ENCODE measurements at places on chromosomes 5 and 9.
A peak's percentile ranks its signal among the peaks of the same experiment; 100 is the strongest.

DNA sequence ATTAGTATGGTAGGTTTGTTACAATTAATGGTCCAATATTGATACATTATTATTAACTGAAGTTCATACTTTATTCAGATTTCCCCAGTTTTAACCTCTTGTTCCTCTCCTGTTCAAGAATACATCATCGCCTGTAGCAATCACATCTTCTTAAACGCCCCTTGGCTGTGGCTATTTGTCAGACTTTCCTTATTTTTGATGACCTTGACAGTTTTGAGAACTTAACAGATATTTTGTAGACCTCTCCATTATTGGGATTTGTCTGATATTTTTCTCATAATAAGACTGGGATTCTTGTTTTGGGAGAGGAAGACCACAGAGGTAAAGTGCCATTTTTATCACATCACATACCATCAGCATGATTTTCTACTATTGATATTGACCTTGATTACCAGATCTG lies 112.3 kb upstream of the MARCHF11 start:
- no peak for DNase-seq

GRCh38 chr9:642014-642413 lies 199.5 kb upstream of the DMRT1 start:
- DNase-seq = no peak

DNA sequence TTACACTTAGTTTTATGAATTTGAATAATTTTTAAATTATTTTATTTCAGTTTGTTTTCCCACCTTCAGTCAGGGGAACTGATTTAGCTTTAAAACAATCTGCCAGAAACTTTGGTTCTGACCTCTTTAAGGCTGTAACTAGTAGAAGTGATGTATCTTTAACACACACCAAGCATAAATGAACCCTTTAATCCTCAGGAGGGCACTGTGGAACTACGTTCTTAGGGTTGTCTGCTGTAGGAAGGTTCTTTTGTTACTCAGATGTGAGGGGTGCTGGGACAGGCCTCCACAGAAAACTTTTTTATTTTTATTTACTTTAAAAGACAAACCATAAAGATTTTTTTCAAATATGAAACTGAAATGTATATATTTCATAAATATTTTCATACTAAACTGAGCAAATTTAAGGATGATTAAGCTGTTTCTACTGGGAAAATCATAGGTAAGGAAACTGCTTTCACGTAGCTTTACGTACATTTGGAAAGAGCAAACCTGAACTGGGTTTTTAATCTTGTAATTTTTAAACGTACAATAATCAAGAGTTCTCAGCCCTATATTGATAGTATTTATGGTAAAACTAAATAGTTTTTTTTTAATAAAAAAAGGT lies 5.3 kb downstream of the KLF4 start:
- DNase-seq = no peak

DNA sequence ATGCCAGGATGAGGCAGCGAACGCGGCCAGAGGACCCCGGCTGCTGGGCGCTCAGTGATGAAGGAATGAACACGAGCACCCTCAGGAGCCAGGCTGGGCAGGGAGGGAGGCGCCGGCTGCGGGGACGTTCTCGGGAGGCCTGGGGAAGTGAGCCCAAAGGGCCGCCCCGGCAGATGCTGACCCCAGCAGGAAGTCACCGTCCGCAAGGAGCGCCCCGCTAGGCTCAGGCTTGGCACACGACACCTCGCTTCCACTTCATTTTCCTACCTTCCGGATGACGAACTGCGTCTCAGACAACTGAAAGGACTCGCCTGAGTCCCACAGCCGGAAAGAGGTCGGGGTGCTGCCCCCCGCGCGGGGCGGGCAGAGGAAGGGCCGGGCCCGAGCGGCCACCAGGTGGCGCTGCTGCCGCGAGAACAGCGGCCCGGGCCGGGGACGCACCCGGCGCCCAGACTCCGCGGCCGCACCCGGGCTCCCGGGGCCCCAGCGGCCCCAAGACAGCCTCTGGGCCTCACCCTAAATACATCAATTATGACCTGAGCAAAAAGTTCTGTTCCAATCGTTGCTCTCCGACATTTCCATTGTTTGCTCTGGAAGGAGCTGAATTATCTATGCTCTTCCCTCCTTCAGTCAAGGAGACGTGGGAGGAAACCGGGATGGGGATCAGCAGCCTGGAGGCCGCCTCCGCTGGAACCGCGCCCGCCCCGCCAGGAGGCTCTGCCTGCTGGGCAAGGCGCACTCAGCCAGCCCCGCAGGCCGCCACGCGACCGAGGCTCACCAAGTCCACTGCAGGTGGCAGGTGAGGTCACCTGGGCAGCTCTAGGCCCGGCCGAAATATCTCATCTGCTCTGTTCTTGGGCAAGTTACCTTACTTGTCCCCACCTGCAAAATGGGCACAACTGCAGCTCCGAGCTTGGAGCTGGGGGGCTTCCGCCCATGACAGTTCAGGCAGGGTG lies 107.0 kb downstream of the ZNF354C start:
- DNase-seq = peak; percentile 92

DNA sequence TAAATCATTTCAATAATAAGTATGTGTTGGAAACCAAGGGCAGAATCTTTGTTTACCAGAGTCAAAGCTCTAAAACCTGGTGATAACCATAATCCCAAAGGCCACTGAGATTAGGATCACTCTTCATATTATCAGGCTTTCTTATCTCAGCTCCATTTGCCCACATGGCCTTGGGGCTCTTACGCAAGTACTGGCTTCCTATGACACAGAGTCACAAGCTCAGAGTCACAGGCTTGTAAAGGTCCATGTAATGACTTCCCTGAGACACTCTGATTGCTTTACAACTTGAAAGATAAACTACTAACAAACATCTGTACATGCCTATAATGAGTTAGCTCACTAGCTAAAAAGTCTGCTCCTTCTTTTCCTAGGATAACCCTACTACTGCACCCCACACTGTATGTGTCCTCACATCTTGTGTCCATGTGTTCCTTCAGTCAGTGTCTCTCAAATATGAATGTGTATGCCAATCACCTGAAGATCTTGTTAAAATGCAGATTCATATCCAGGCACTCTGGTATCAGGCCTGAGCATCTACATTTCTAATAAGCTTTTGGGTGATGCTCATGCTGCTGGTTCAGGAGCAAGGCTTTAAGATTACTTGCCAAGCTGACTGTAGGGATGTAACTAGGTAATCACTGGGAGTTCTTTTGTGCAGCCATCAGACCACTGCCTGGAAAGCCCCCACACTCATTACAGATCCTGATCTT lies 28.4 kb downstream of the SEMA6A start:
- no peak for DNase-seq

GRCh38 chr9:105457560-105458294 lies 9.9 kb downstream of the FSD1L start:
- no peak for DNase-seq

DNA sequence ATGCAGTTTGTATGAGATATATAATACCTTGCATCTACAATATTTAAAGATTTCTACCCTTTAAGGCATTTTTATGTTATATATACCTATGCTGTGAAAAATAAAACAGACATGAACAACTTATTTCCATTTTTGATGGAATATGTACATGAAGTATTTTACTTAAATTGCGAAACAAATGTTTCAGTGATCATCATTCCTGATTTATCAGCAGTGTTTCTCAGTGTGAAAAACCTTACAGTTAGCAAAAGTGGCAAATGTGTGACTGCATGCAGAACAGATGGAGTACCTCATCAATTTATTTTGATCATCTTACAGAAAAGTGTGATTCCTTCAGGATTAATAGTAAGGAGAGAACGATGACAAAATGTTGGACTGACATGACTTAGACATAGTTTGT lies 43.1 kb downstream of the PRR16 start:
- no peak for DNase-seq

GRCh38 chr9:135297456-135298075 lies 182.0 kb upstream of the PPP1R26 start:
- no peak for DNase-seq

- no peak for DNase-seq
Observed at GRCh38 chr5:132800545-132800944, 12.6 kb upstream of the SOWAHA start.

DNA sequence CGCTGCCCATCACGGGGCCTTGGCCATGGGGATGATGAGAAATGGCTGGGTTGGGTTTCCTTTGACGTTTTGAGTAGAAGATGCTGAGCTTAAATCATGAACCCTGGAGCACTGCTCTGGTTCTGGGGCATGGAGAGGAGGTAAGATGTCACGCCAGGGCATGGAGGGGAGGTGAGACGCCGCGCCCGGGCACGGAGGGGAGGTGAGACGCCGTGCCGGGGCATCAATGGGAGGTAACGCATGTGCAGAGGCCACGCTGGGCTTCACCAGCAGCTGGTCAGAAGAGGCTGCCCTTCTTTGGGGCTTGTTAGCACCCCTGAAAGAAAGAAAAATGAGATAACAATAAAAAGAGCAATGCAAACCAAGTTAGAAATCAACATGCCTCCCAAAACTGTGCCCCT lies 322.5 kb upstream of the IRX4 start:
- DNase-seq = no peak

DNA sequence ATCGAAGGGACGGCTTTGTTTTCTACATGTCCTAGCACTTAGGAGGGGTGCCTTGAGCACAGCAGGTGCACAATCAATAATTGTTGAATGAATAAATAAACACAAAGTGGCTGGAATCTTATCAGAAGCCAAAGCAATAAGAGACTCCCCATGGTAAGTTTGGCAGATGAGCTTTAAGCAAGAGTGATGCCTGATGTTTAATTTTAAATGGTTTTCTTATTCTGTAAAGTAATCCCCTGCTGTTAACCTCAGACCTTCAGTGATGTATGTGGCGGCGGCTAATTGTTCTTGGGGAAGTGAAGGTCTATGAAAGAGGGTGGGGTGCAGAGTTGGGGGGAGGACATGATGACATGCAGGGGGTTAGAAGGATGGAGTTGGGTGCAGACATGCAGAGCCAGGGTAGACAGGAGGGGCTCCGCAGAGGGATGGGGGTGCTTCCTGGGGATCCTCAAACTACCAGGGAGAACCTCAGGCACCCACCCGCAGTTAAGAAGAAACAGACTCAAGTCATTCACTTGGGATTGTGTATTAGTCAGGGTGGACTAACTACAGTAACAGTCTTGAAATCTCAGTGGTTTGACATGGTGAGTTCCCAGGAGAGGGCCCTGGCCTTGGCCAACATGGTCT lies 65.7 kb upstream of the SHB start:
- DNase-seq = no peak

- DNase-seq = no peak
Observed at GRCh38 chr9:32550150-32550561, 2.0 kb upstream of the SMIM27 start.

GRCh38 chr5:116009806-116010205 lies 22.5 kb upstream of the ARL14EPL start:
- no peak for DNase-seq

DNA sequence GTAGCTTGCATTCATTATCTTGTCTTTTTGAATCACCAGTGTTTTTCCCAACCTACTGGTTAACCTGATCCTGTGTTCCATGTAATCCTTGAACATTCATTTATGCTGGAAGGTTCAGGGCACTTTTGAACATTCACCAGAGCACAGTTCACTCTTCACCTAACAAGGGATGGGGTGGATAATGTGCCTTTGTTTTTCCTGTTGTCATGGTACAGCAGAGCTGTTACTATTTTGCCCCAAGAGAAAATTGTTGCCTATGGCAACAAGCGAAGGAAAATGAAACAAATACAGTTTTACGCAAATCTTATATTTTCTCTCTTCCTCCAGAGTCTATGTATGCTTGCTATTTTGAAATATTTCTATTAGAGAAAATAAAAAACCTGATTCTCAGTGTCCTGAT lies 60.3 kb upstream of the RIOK2 start:
- no peak for DNase-seq

DNA sequence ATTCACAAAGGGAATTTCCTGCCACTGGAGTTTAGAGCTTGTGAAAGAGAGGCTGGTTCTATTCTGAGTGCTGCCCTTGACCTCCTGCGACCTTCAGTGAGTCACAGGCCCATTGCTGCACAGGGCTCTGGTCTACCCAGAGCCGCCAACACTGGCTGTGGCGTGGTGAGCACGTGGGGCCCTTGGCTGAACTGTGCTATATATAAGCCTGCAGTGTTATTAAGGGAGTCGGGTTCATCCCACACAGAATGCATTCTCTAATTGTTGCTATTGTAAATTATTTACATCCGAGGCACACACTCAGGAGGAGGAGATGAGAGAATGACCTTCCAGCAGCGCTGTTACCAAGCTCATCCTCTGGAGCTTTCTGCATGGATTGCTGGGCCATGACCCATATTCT lies 47.1 kb downstream of the BRINP1 start:
- DNase-seq = no peak

- no peak for DNase-seq
Observed at GRCh38 chr5:38757451-38758245, 88.2 kb upstream of the OSMR start.

GRCh38 chr5:22965960-22966359 lies 112.8 kb upstream of the CDH12 start:
- DNase-seq = no peak

DNA sequence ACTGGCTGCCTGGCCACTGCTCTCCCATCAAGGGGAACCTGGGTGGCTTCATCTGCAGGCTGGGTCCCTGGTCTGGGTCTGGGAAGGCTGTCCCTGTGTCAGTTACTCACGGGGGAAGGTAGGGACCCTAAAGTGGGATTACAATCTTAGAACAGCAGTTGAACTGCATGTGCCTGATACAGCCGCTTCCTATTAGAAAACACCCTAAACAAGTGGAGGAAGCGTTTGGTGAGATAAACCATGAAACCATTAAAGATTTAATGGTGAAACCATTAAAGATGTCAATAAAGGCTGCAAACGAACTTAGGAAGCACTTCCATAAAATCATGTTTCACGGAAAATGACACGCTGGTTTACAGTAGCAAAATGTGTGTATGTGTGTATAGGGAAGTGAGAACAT lies 2.5 kb upstream of the GFI1B start:
- DNase-seq = no peak

DNA sequence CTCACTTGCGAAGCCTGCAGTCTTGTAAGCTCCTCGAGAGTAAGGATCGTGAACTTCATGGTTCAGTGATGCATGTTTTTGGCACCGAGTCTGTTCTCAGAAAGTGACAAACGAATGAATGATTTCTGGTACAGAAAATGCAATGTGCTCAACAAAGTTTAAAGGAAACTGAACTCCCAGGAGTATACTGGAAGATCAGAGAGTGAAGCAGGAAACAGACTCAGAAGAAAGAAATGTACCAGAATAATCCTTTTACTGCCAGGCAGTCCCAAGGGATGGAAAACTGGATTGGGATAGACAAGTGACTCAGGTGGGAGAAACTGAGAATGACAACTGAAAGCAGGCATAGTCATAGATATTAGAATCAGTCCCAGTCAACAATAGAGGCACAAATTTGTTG lies 420.6 kb downstream of the CTNND2 start:
- no peak for DNase-seq

DNA sequence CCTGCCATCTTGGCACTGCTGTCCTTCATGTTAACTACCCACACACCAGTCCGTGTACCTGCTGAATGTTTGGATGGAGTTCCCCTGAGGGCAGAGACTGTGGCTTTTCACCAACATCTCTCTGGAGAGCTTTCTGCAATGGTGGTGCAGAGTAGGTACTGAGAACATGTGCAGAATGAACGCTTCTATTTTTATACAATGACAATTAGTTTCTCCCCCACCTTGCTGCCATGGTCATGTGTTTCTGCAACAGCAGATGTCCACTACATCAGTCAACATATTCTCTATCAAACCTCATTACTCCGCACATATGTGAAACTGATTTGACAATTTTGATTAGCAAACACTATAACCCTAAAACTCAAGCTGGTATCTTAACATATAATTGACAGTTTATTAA lies 14.5 kb downstream of the PTCH1 start:
- DNase-seq = no peak

All from H1 (cell line).